ENCODE measurements at places on chromosomes 3 and 15.
A peak's percentile ranks its signal among the peaks of the same experiment; 100 is the strongest.

- peak; percentile 97 for DNase-seq
Measured at GRCh38 chr15:41936649-41937567, 35.4 kb downstream of the EHD4 start.

DNA sequence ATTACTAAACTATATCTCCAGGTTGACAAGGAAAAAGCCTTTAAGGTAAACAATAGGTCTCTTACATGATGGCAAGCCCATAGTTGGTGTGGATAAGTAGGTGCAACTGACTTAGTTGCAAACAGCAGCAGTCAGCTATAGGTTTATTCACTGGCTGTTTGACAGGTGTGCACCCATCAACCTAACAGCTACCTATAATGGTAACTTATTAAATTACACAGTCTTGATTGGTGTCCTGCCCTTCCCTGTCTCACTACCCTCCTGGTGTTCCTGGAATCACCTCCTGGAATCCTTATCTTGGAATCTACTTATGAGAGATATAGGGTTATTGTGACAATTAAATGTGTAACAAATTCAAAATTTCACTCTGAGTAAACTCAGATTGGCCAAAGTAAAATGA lies 467.8 kb upstream of the UBE2E2 start:
- no peak for DNase-seq

DNA sequence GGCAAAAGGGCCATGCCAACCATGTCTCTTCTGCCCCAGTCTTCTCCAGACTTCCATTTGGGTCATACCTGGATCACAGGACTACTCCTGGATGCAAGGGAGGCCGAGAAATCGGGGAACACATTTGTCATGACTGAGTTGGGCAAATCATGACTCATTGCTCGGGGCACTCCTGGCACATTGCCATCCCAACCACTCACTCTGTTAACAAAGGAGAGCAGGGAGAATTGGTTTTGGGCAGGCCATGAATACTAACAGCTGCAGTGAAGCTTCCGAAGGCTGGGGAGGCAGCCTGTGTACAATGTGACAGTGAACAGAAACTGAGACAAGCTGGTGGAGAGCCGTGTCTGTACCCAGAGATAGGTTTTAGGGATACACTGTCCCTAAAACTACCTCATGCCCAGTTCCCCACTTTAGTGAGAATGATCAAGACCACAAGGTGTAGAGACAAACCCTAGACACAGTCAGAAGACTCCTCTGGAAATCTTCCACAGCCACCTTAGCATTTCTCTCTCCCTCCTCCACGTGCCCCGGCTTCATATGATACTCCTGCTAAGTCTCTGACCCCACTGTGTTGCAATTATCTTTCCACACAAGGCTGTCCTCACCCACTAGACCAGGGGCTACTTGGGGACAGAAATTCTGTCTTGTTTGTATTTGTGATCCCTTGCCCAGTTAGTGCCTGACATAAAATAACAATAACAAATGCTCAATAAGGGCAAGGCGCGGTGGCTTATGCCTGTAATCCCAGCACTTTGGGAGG lies 10.5 kb upstream of the BUB1B start:
- peak; percentile 15 for DNase-seq

GRCh38 chr3:37701734-37702433 lies 159.8 kb upstream of the CTDSPL start:
- DNase-seq: no peak

GRCh38 chr3:70111411-70111810 lies 111.9 kb downstream of the SAMMSON start:
- peak; percentile 21 for DNase-seq

- DNase-seq: no peak
Measured at GRCh38 chr3:180142041-180142440, 105.3 kb upstream of the PEX5L start.

GRCh38 chr3:115099986-115100571 lies 47.0 kb downstream of the ZBTB20 start:
- DNase-seq: no peak

DNA sequence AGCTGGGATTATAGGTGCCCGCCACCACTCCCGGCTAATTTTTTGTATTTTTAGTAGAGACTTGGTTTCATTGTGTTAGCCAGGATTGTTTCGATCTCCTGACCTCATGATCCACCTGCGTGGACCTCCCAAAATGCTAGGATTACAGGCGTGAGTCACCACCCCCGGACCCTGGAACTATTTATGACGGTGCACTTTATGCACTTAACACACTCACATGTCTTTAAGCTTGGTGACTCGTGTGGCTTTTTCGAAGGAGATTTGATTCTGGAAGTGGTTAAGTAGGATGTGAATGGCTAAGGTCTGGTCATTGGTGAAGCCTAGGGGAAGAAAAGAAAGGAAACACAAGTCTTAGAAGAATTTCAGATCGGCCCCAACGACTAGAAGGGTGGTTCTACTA lies 20.3 kb downstream of the BBS4 start:
- no peak for DNase-seq

DNA sequence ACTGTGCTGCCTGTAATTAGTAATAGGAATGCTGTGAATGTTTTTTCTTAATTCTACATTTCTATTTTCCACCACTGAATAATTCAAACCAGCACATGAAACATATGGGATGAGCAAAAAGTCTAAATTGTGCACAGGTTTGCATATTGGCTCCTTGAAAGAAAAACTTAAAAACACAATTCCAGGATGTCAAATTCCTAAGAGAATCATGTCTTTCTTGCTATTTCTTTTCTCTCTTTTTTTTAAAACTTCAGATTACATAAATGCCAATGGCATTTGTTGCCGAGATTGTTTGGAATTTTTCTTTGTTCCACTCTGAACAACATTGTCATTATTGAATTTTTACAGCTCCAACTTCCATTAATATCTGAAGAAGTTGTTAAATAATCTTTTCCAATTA lies 60.8 kb downstream of the VGLL3 start:
- no peak for DNase-seq

GRCh38 chr3:150079029-150079739 lies 108.5 kb upstream of the PFN2 start:
- DNase-seq: no peak

- no peak for DNase-seq
Measured at GRCh38 chr3:187521546-187521945, 148.6 kb downstream of the SST start.

GRCh38 chr3:99269606-99270351 lies 368.3 kb upstream of the DCBLD2 start:
- no peak for DNase-seq

DNA sequence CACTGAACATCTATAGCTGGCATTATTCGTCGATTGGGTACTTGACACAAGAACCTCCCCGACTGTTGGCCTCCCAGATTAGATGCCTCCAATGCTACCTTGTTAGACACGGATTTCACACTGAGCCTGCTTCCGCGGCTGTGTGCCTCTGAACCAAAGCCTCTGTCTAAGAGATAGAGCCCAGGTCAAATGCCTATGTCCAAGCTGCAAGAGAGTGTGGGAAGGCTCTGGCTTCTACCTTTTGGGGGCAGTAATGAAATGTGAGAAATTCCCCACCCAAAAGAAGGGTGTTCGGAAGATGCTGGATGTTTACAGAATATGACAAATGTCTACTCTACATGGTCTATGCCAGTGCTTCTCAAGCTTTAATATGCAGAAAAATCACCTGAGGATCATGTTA lies 2.0 kb upstream of the RPUSD2 start:
- DNase-seq: no peak

DNA sequence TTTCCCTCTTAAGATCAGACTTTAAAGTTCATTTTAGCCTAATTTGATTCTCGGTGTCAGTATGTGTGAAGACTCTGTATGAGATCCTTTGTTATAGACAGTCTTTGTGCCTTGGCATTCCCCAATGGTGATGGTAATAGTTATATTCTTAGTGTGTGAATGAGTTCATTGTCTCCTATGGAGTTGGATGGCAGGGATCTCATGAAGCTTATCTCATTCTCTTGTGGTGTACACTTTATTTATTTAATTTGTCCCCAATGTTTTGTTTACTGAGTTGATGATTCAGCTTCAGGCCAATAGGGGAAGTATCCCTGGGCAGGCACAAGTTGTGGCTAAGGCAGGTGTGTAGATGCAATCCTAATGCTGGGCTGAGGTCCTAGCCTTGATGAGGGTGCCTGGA lies 222.0 kb upstream of the DPPA4 start:
- DNase-seq: no peak

- DNase-seq: no peak
Measured at GRCh38 chr15:47374222-47374621, 343.1 kb upstream of the SEMA6D start.

DNA sequence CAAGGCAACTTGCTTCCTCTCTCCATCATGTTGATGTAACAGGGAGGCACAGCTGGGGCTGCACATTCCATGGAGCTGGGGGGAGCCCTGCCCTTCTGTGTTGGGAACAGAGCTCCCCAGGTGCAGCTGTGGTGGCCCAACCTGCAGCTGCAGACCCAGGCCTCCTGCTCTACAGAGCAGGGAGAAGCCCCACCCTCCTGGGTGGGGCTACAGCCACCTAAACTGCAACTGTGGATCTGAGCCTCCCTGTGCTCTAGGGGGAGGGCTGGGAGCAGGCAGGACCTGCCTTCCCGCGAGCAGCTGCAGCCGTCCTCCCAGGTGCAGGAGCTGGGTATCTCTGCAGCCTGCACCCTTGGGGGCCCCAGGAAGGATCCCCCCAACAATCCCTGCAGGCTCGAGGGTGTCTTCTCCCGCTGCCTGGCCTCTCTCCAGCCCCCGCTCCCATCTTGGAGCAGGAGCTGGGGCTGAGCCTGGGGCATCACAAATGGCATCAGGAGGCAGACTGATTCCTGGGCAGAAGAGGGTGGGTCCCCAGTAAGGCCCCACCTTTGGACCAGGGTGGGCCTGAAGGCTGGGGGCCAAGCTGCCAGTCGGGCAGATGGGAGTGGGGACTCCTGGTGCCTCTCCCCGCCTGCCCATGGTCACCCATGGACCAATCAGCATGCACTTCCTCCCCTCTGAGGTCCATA lies 7.4 kb downstream of the LRRC58 start:
- DNase-seq: no peak

GRCh38 chr3:61186030-61186429 lies 65.2 kb downstream of the FHIT start:
- no peak for DNase-seq

- DNase-seq: no peak
Measured at GRCh38 chr3:140238646-140239314, 303.8 kb downstream of the CLSTN2 start.

DNA sequence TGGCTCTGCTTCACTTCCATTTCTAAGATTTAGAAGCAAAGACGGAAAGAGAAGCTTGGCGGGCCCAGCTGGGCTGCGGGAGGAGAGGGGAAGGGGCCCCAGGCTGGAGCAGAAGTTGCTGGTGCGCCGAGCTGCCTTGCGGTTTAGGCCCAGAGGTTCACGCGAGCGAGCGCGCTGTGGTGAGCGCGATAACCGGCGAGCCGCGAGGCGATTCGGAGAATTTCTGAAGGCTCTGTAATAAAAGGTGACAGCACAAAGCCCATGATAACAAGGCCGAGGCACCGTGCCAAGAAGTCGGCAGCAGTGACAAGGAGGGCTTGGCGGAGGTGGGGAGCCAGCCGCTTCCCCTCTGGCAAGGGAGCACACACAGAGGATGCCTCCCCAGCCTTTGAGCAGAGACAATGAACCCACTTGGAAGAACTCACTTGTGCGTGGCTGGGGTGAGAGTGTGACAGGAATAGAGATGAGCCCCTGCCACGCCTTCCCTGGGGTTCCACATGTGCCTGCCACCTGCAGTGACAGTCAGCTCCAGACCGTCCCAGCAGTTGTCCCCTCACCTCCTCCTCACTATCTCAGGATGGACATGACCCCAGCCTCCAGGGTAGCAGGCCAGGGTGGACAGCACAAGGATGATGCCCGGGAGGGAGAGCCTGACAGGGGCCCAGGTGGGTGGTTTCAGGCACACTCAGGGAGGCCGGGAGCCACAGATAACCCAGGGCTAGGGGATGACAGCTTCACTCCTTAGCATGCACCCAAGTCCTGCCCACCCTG lies 315.2 kb downstream of the UACA start:
- DNase-seq: no peak

DNA sequence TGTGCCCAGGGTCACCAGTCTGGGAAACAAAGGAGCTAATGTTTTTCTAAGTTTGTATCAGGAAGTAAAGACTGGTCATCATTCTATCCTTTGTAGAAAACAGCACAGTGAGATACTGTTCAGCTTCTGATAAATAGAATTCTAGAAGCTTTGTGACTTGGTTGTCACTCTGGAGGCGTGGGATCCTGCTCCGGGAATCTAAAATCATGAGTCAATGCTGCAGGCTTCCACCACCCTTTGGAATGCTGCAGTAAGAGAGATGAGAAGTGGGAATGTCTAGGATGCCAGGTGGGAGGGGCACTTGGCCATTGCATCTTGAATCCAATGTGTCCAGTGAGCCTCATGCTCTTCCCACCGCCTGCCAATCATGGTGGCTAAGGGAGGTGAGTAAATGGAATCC lies 40.9 kb downstream of the SAMMSON start:
- no peak for DNase-seq

DNA sequence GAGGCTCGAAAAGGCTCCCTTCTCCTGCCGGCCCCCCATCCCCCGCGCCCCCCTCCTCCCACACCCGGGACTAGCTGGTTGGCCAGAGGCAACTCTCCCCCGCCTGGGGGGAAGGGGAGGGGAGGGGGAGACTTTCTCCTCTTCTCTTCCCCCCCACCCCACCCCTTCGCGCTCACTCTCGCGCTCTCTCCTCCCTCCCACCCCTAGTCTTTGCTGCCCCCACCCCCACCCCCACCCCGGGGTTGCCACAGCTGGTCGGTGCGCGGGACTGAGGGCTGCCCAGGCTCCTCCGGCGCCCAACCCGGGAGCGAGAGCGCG lies 710 bp downstream of the MECOM start:
- no peak for DNase-seq

DNA sequence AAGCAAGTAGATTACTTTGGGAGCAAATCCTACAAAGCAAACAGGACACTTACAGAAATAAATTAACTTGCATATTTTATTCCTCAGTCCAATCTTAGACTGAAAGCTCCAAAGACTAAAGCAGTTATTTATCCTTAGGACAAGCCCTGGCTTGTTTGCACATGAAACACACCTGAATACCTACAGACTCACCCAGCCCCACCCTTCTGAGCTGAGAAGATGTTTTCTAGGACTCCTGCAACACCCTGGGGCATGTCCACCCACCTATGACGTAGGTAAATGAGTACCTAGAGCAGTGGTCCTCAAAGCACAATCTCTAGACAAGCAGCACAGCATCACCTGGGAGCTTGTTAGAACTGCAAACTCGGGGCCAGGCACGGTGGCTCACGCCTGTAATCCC lies 80.8 kb downstream of the ANXA2 start:
- DNase-seq: no peak

GRCh38 chr3:185144784-185145183 lies 8.1 kb downstream of the C3orf70 start:
- no peak for DNase-seq

DNA sequence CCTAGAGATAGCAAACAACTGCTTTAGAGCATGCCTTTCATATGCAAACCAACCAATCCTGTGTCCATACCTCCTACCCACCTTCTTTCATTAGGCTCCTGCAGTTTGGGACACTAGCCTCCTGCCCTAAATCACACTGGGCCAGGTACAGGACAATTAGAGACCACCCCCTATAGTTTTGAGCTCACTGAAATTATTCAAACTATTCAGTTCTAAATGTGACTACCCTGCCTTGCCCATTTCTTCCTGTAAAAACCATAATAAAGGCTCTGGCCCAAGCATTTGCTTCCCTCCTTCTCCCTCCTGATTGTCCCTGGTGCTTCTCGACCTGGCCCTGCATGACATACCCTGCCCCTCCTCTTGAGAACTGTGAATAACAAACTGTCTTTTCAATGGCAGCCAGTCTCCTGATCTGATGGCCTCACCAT lies 31.4 kb upstream of the LRIG1 start:
- no peak for DNase-seq

- DNase-seq: no peak
Measured at GRCh38 chr15:35679186-35679585, 133.2 kb upstream of the DPH6 start.
